Articular chondrocyte of knee joint (primary cell): ENCODE measurements at places on chromosomes 7 and 10. TPM values are rescaled to one million over a fixed set of nuclear protein-coding genes. Genes with fewer than 3 reads are reported as not detected.

The SLIT1 gene
- total RNA-seq = under 0.01 TPM in 2 replicates

The VWA2 gene
- total RNA-seq = not detected in 2 replicates

The ARHGAP22 gene
- 41.2 and 61.0 TPM in 2 replicates for total RNA-seq

The NRCAM gene
- total RNA-seq = 0.13 and 0.65 TPM in 2 replicates

The STARD3NL gene
- 52.0 and 59.8 TPM in 2 replicates for total RNA-seq

The TAF3 gene
- 3.0 and 3.2 TPM in 2 replicates for total RNA-seq

The MBL2 gene
- total RNA-seq = not detected in 2 replicates

The PLCE1 gene
- 25.6 and 29.3 TPM in 2 replicates for total RNA-seq

The CDHR3 gene
- total RNA-seq = 5.7 and 7.8 TPM in 2 replicates

The THSD7A gene
- under 0.01 and 0.22 TPM in 2 replicates for total RNA-seq

The PRKG1 gene
- total RNA-seq = 16.5 and 21.0 TPM in 2 replicates

The TMEM236 gene
- 0.22 and 0.26 TPM in 2 replicates for total RNA-seq

The IDI2 gene
- total RNA-seq = not detected in 2 replicates

The OR9A2 gene
- total RNA-seq = 0.22 TPM in 1 of 2 replicates, not detected in the other

The SLC13A1 gene
- not detected in 2 replicates for total RNA-seq

The POMZP3 gene
- 8.2 and 9.3 TPM in 2 replicates for total RNA-seq

The ETV1 gene
- 2.2 and 3.7 TPM in 2 replicates for total RNA-seq

The ARID5B gene
- 336 and 364 TPM in 2 replicates for total RNA-seq

The TCAF2 gene
- 7.0 and 8.2 TPM in 2 replicates for total RNA-seq

The SPAG6 gene
- 1.3 and 2.1 TPM in 2 replicates for total RNA-seq

The SPDYE18 gene
- 0.26 TPM in 1 of 2 replicates, not detected in the other for total RNA-seq

The SLC26A3 gene
- total RNA-seq = not detected in 2 replicates

The DNAJC9 gene
- 15.8 and 19.9 TPM in 2 replicates for total RNA-seq

The BMPR1A gene
- total RNA-seq = 90.9 and 96.3 TPM in 2 replicates

The GIMAP1 gene
- total RNA-seq = 0.13 TPM in 1 of 2 replicates, not detected in the other

The CUTC gene
- total RNA-seq = 16.6 and 26.2 TPM in 2 replicates

The GPRIN2 gene
- not detected in 2 replicates for total RNA-seq
